Effector CD8-positive, alpha-beta T cell (primary cell): ENCODE measurements at places on chromosomes 7 and 10.

DNA sequence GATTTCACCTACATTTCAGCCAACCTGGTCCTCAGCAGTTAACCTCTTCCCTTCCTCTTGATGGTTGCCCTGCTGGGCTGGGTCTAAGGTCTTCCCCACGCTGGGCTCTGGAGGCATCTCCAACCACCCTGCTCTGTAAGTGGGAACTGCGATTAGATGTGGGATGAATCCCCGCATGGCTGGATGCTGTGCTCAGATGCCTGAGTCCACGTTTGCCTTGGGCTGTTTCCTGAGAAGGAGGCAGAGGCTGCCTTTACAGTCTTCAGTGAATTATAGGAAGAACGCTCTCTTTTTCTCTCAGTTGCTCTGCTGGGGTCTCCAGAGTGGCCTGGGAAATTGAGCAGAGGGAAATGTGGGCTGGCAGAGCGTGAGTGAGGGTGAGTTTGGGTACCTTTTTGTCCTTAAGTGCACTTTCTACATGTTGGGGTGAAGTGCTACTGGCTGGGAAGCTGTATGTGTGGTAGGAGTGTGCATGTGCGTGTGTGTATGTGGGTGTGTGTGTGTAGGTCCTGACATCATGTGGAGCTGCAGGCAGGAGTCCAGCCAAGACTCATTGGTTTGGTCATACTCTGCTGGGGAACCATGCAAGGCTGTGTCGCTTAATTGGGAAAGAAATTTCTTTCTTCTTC is 1.5 kb downstream of the GIMAP8 start:
- no peak for DNase-seq

- peak; percentile 24 for DNase-seq
Measured at GRCh38 chr7:105387508-105388355, 989 bp downstream of the SRPK2 start.

- DNase-seq = no peak
Measured at GRCh38 chr10:86375204-86375603, 8.6 kb upstream of the GRID1 start.

DNA sequence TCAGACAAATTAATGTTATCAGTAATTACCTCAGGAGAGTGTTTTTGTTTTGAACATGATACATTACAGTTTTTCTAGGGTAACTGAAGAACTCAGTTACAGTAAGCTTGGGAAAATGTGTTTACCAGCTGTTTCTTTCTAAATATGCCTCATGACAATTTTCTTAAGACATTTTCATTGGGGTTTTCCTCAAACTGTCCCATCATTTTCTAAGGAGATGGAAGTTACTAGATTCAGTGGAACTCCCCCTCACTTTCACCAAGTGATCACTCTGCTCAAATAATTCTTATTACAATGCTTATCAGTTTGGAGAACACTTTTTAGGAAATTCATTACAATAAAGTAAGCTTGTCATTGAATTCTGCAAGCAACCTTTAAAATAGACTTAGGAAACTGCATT is 6.4 kb upstream of the SPAG6 start:
- no peak for DNase-seq

DNA sequence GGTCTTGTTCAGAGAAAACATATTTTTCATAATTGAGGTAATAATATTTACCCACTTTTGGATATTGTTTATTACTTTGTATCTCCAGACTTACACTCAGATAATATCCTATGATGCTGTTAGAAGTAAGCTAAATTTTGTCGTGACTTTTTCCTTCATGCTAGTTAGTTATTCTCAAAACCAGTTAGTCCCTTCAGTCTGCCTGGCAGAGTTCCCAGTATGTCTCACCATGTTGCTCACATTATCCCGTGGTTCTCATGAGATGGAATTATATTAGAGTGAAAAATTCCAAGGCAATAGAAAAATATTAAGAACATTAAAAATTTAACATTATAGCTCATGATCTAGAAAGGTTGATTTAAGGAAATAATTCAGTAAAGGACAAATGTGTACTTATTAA is 81.5 kb upstream of the SMIM30 start:
- no peak for DNase-seq

DNA sequence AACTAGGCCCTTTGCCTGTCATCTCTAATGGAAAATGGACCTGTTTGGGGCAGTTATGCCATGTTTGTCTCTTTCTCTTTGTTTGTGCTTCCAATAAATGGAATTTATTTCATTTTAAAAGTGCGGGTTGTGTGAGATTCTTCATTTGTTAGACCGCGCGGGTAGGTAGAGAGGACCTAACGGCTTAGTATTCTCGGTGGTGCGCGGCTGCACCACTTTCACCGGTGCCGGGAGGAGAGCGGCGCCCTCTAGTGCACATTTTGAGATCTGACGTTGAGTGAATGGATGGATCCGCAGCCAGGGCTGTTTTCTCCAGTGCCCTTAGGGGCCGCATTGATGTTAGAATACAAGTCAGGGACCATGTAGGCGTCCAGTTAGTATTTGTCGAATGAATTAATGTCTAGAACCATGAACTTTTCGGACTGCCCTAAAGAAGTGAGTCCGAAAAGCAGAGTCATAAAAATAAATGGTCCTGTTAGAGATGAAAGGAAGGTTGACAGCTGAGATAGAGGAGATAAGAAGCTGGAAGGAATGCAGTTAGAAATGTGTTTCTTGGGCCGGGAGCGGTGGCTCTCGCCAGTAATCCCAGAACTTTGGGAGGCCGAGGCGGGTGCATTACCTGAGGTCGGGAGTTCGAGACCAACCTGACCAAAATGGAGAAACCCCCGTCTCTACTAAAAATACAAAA is 29.3 kb upstream of the GIMAP8 start:
- peak; percentile 73 for DNase-seq

GRCh38 chr7:45509222-45509621 is 64.9 kb upstream of the ADCY1 start:
- no peak for DNase-seq

GRCh38 chr10:7317786-7318446 is 92.9 kb downstream of the SFMBT2 start:
- no peak for DNase-seq

- no peak for DNase-seq
Measured at GRCh38 chr7:33550979-33551378, 354.4 kb upstream of the BMPER start.

DNA sequence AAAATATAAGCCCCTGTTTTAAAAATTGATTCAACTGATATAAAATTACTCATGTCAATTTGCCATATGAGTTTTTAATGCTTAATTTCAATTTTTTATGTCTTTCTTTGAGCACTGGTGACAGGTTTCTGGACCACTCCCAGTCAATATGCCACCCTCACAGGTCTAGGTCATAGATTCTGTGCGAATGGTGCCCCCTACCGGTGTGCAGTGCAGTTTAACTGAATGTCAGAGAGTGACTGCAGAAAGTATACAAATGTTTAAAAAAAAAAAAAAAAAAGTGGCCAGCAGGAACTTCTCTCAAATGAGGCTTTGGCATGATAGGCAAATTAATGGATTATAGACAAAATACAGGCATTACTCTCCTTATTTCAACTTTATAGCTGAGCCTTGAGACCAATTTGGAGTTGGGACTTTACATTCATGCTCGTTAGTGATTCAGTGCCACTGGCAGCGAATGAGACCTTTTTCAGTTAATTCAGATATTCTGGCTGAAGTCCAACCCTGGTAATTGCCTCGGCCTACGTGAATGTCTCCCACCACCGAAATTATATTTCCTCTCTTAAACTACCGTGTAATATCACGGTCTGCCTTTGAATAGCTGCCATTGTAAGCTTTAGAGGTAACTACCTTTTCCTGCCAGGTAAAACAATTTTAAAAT is 427.6 kb downstream of the PHTF2 start:
- DNase-seq = no peak

DNA sequence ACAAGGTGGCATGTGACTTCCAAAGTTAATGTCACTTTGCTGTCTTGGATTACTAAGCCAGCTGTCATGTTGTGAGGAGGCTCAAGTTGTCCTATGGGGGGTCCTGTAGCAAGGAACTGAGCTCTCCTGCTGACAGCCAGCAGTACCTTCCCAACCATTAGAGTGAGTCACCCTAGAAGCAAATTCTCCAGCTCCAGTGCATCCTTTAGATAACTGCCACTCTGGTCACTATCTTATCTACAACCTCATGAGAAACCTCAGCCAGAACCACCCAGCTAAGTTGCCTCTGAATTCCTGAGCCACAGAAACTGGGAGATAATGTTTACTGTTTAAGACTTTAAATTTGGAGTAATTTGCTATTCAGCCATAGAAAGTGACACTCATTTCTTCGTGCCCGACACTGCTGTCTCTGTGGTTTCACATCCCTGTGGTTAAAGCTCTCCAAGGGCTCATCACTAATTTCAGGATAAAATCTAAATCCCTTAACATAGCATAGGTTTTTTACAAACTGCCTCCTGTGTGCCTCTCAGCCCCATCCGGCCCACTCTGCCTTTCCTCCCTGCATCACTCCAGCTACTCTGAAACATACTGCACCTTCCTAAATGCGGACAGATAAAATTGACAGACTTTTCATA is 83.5 kb downstream of the PRR15 start:
- no peak for DNase-seq

- no peak for DNase-seq
Measured at GRCh38 chr10:106576534-106576933, 588.0 kb downstream of the SORCS1 start.

DNA sequence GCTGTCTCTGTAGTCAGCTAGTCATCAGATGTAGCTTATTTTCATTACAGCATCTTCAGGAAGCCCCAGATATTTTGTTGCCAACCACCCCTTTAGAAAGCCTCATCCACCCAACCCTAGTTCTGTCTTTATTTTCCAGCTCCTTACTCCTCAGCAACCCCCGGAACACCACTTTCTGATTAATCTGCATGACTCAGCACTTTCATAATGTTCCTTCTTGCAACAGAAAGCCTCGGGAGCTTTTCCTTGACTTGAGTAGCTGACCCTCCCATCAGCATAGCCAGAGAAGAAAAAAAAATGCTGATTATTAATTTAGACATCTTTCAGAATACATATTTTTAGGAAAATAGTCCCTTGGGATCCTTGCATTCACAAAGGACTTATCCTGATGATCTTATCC is 244.0 kb upstream of the CXCL12 start:
- no peak for DNase-seq

DNA sequence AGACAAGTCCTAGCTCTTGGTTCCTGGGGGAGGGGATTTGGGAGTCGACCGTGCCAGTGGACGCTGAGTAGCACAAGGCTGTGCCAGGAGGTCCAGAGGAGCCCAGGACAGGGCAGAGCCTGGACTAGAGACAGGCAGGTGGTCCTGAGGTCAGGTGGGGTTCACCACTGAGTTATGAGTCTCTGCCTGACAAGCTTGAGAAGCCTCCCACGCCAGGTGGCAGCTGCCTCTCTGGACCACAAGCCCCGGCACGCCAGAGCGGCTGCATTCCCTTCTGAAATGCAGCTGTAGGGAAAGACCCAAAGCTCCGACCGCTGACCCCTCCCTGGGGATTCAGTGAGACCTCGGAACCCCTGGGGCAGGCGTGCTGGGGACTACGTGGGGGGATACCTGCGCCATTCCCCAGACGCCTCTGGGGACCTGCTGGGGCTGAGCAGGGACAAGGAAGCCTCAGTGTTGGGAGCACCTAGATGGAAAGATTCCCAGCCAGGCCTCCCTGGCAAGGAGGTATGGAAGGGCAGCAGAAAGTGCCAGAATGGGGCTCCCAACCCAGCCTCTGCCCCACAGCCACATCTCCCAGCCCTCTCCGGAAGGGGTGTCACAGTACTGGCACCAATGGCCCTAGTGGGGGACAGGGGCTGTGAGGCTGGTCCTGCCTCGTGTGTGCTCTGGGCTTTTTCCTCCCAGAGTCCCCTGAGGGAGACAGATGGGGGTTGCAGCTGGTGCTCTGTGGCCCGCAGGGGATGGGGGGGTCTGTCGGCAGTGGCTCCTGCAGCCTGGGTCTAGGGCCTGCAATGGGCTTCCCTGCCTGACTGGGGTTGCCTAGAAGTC is 29.0 kb downstream of the PDGFA start:
- no peak for DNase-seq

DNA sequence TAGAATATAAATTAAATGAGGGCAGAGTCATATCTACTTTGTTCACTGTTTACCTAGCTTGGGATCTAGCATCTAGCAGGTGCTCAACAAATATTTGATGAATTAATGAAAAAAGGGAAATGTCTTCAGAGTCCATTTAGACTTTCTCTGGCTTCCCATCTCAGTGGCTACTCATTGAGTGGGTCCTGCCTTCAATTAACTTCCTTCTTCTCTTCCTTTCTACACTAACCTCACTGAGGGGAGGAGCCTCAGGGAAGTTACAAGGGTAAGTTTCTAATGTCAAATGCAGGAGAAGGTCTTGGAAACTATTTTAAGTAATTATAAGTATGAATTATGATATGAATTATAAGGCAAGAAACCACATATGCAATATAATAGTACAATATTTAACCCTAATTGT is 28.2 kb upstream of the MPP7 start:
- no peak for DNase-seq

DNA sequence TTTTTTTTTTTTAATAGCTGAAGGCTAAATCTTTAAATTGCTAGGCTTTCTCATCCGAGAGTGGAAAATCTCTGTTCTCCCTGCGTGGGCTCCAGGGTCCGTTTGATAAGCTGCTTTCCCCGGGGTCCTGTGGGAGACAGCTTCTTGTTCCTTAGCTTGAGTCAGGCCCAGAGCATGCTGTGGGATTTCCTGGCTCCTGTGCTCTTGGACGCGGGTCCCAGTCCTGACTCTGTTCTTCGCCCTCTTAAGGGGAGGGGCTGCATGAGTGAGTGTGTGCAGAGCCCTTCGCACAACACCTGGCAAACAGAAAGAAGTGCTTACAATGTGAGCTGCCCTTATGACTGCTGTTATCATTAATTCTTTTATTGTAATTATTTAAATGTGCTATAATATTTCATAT is 133.5 kb downstream of the TACC2 start:
- DNase-seq = no peak

DNA sequence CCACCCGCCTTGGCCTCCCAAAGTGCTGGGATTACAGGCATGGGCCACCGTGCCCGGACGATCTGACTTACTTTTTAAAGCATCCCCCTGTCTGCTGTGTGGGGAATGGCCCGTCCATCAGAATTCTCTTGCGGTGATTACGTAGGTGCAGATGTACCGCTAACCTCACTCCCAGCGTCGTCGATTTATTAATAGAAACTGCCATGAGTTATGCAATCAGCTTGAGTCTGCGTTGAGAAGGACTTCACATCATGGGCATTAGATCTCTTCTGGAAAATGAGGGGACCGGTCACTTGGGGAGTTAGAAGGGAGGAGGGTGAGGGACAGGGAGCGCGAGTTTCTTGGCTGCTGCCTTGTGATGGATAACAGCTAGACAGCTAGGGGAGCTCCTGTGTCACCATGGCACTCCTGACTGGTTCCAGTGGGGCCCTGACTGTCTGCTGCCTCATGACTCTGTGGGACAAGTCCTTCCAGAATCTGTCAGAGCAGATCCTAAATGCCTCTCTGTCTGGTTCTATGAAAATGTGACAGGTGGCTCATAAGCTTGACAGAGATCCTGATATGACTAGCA is 35.2 kb downstream of the POR start:
- no peak for DNase-seq

GRCh38 chr7:74481458-74482196 is 27.9 kb downstream of the GTF2IRD1 start:
- DNase-seq = no peak

DNA sequence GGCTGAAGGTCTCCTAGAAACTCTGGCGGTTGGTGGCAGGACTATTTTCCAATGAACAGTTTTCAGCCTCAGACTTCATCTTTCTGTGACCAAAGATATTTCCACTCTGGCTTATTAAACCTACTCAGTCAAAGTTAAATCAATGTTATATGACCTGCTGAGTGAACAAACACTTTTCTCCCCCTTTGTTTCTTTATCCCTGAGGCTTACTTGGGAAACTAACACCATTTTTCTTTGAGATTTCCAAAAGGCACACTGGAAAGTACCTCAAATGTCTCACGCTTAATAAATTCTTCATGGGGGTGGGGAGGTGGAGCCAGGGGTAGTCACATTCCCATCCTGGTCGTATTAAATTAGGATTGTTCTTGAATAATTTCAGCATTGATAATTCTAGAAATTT is 1.8 kb downstream of the TMEM26 start:
- no peak for DNase-seq
